Left renal cortex interstitium (tissue), 4 donors: ENCODE measurements at places on chromosomes 4 and X. TPM values are rescaled to one million over a fixed set of nuclear protein-coding genes. Genes with fewer than 3 reads are reported as not detected.

The GYPB gene
- polyA plus RNA-seq = 1.9 TPM

The ACOX3 gene
- 15.5 TPM for polyA plus RNA-seq

The PRICKLE3 gene
- 4.2 TPM for polyA plus RNA-seq

The RNF128 gene
- polyA plus RNA-seq = 8.4 TPM

The GIMD1 gene
- 0.11 TPM for polyA plus RNA-seq

The CENPVL1 gene
- polyA plus RNA-seq = 0.20 TPM

The GASK1B gene
- polyA plus RNA-seq = 27.9 TPM

The ARMCX1 gene
- 50.8 TPM for polyA plus RNA-seq

The TMEM255A gene
- 0.25 TPM for polyA plus RNA-seq

The NOX1 gene
- 0.95 TPM for polyA plus RNA-seq

GRCh38 chr4:54277691-54278090, 48.6 kb downstream of the PDGFRA start:
- no peak for DNase-seq

GRCh38 chr4:169407217-169407845, 136.6 kb upstream of the SH3RF1 start:
- DNase-seq = no peak

GRCh38 chr4:168859888-168860694, 150.0 kb downstream of the CBR4 start:
- DNase-seq = no peak

GRCh38 chr4:140084385-140084784, 69.6 kb downstream of the MAML3 start:
- DNase-seq = no peak

DNA sequence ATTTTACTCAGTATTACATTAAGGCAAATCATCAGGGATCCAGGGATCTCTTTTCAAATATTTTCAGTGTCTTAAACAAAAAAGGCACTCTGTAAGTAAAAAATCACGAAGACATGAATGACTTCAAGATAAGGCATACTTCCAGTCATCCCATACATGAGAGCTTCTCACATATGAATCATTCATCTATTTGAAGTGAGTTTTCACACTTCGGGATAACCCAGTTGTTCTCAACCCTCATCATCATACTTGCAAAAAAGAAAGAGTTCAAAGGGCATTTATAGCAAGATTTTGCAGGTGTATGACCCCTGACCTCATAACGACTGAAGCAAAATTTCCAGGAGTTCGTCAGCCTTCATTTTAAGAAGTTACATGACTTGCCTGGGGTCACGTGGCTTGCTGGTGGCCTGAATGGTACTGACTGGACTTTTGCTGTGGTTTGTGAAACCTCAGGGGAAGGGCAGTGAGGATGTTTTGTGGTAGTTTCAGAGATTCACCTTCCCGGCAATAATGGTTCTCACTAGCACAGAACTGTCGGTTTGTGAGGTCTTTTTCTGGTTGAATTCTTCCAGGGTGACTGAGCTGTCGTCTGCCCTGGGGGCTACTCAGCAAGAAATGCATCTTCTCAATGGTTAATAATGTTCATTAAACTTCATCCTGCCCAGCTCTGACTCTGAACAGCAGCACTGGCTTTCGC, 115.8 kb upstream of the SHISA3 start:
- DNase-seq = no peak

GRCh38 chrX:3206314-3206713, 140.1 kb downstream of the MXRA5 start:
- no peak for DNase-seq

- no peak for DNase-seq
Measured at GRCh38 chr4:70874268-70875156, 27.7 kb upstream of the MOB1B start.

GRCh38 chrX:50877310-50877709, 33.2 kb upstream of the BMP15 start:
- no peak for DNase-seq

GRCh38 chr4:122614621-122615020, 6.2 kb downstream of the IL21 start:
- DNase-seq = no peak

GRCh38 chr4:73871511-73872310, 2.5 kb downstream of the CXCL1 start:
- no peak for DNase-seq

GRCh38 chr4:82057990-82058544, 315.7 kb downstream of the HNRNPD start:
- no peak for DNase-seq

GRCh38 chr4:52728691-52729240, 22.5 kb downstream of the ERVMER34-1 start:
- DNase-seq = no peak

DNA sequence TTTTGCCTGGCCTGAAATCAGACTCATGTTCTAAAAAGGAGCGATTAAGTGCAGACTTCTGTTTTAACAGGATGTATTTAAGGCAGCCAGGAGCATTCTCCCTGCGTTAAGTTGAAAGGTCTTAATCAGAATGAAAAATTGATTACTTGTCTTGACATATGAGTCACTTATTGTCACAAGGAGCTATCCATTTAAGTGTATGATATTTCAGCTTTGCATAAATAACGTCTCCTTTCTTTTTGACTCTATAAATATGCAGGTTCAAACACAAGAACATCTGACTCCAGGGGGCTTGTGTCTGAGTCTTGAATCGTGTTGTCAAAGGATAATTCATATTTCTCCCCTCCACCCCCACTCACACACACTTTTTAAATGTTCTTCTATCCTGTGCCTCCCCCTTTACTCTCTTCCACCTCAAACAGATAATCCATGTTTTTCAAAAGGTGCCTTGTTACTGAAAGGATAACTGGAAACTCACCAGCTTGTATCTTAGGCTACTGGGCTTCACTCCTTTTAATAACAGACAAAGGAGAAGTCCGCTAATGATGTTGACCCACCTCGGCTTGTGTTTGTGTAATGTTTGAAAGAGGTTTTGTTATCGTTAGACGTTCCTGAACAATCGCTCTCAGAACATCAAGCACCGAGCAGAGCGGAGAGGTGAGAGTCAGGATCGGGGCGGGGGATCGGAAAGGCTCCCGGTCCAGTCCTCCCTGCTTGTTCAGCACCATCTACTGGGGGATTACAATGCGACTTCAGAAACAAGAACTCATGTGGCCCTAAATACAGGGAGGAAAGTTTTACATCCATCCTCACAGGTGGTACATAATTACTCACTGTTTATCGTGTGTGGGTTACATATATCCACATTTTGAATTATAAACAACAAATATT, 107.5 kb upstream of the RPL34 start:
- DNase-seq = peak; percentile 46

DNA sequence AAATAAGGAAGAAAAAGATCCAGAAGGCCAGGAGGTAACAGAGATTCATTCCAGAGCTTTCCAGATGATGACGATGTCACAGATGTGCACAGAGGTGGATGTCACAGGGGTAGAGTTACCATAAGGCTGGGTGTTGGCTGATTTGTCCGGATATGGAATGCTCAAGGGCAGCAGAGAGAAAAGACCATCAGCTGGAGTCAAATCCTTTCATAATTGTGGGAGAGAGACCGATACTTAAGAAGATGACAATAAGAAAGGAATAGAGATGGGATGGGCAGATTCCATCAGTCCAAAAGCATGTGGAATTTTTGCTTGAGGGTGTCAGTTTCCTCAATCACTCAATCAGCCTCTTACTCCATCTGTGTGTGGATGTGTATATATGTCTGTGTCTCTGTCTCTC, 150.4 kb downstream of the CENPC start:
- no peak for DNase-seq

DNA sequence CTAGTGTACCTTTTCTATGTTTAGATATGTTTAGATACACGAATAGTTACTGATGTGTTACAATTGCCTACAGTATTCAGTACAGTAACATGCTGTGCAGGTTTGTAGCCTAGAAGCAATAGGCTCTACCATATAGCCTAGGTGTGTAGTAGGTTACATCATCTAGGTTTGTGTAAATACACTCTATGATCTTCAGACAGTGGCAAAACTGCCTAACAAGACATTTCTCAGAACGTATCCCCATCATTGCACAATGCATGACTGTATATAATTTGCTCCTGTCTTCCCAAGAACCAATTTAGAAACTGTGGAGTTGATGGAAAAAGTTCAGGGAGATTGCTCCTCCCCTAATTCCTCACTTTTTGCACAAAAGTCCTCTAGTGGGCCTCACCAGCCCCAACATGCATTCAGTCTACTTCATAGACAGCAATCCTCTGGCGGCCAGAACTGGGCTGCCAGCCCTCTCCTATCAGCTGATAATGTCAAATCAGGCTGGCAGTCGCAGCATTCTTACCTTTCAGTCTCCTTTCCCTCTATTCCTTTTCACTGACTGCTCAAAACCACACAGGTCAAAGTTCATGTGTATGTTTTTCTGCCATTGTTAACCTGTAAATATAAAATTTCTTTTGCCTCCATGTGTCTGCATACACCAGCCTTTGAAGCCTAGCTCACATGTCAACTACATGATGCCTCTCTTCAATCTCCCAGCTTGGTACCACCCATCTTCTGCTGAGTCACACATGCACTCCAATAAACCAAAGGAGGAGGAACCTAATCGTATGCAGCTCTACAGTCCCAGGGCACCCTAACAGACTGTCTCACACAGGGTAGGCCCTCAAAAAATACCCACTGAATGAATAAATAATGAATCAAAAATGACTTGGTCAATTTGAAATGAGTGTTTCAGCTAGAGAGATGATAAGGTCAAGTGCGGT, 32.0 kb downstream of the BCLAF3 start:
- DNase-seq = no peak

DNA sequence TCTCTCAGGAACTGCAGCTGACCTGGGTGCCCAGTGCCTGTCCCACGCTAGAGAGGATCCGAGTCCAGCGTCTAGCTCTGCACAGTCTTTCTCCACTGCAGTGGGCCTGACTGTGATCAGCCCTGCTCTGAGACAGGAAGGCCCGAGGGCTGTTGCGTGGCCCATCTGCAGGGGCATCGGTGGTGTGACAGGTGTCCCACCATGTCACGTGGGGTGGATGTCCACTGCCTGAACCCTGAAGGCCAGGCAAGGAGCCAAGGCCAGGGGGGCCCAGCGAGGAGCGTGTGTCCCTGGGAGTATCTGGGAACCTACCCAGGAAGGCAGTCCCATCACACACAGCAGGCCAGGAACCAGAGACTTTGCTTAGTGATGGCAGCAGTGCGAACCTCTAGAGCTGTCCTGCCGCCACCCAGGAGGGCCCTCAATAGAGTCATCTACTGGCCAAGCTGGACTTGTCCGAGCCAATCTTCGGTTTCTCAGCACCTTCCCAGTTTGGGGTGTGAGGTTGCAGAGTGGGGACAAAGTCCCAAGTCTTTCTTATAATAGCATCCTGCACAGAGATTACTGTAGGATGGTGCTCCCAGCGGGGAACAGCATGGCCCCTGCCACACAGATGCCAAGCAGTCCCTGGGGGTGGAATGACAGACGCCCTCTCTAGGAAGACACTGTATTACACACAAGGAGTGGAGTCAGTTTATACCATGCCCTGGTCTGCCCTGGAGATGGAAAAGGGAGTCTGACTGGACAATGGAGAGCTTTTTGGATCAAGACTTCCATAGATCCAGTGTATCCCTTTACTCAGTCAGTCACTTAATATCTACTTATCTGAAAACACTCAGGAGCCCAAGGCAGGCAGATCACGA, 38.3 kb downstream of the DCTD start:
- DNase-seq = no peak

- DNase-seq = no peak
Measured at GRCh38 chr4:169841776-169842175, 84.0 kb upstream of the HPF1 start.

GRCh38 chr4:2390146-2390545, 28.3 kb downstream of the ZFYVE28 start:
- DNase-seq = no peak

GRCh38 chrX:40158036-40158706, 60.4 kb upstream of the BCOR start:
- no peak for DNase-seq

DNA sequence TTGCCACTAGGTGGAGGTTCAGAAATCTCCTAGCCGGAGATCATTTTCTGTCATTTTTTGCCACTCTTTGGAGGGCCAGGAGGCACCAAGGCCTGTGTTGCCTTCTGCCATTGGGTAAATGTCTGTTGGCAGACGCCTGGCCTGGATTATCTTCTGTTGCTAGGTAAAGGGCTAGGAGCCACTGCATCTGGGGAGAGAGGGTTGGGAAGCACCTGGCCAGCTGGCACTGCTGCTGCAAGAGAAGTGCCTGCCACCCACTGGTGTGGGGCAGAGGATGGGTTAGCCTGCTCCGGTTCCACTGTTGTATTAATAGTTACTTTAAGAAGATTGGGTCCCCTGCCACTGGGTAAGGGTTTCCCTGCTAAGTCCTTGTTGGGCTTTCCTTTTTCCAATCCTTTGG, 58.1 kb downstream of the AWAT2 start:
- DNase-seq = no peak

DNA sequence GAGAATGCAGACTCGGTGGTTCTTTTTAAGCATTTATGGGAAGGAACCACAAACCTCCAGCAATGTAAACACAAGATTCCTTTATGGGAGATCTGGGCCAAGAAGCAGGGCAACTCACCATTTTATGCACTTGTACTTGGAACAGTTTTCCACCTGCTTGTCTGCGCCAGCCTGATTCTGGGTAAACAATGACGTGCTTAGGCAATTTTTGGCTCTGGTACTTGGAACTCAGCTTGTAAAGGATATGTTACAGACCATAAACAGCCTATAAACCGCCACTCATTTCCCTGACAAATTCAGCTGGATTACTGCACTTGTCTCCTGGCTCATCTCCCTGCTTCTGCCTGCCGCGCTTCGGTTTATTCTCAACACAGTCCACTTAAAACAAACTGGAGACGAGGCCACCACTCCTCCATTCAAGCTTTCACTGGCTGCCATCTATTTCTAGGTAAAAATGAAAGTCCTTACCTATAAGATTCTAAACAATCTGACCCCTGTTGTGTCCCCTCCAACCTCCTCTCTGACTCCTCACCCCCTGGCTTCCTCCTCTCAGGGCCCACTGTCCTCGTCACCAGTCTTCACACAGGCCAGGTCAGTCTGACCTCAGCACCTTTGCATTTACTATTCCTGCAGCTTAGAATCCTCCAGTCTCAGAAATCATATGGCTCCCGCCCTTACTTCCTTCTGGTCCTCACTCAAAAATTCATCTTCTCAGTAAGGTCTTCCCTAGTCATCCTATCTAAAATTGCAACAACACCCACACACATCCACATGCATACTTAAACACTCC, 205.9 kb upstream of the GALNT7 start:
- DNase-seq = no peak

DNA sequence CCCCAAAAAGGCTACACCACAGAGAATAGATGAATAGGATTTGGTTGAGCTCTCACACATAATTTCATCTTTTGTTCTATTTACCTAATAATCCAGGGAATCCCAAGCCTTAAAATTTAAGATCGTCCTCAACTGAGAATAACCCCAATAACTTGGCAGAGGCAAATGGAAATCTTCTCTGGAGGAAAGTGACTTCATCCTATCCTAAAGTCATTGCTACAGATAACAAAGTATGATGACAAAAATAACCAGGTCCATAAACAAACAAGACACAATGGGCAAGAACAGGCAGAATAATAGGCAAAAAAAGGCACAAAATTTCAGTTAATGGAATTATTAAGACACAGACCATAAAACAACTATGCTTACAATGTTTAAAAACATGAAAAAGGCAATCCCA, 177.3 kb upstream of the STK26 start:
- no peak for DNase-seq
